Activated CD4-positive, alpha-beta T cell treated with anti-CD3 and anti-CD28 coated beads for 4 hours (primary cell): ENCODE measurements at places on chromosomes 1 and 21.
A peak's percentile ranks its signal among the peaks of the same experiment; 100 is the strongest.

DNA sequence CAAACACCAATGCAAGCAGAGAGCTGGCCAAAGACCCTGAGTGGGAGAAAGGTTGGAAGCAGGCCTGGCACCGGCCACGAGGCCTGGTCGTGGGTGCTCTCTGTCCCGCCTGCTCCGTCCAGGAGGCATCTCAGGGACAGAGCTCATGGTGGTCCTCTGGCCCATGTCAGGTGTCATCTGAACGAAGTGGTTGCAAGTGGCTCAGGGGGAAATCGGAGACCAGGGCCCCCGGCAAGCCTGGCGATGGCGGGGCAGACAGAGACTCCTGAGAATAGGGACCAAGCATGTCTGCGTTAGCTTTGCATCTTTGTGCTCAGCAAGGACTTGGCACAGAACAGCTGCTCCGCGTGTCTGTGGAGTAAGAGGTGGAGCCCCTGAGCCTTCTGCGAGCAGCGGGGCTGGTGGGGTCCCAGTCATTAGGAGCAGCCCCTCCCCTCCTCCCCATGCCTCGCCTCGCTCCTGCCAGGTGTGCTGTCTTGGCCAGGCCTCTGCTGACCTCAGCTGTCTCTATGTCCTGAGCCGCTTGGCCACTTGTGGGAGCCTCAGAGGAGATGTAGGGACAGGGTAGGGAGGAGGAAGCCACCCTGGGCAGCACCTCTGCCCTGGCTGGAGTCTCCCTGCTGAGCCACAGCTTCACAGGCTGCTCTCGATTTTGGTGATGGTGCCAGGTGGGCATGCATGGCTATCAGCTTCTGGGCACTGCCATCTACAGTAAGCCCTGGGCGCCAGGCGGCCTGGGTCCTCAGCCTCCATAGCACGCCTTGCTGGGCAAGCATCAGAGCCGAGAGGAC lies 362.9 kb upstream of the VAMP3 start:
- DNase-seq = no peak

GRCh38 chr1:116808848-116809508 lies 54.7 kb downstream of the CD2 start:
- no peak for DNase-seq

- DNase-seq = no peak
Measured at GRCh38 chr21:30434033-30434631, 4.1 kb downstream of the KRTAP13-4 start.

GRCh38 chr1:9784508-9785133 lies 39.1 kb downstream of the CLSTN1 start:
- DNase-seq = peak; percentile 75

GRCh38 chr1:158961178-158961577 lies 29.8 kb downstream of the PYHIN1 start:
- no peak for DNase-seq

DNA sequence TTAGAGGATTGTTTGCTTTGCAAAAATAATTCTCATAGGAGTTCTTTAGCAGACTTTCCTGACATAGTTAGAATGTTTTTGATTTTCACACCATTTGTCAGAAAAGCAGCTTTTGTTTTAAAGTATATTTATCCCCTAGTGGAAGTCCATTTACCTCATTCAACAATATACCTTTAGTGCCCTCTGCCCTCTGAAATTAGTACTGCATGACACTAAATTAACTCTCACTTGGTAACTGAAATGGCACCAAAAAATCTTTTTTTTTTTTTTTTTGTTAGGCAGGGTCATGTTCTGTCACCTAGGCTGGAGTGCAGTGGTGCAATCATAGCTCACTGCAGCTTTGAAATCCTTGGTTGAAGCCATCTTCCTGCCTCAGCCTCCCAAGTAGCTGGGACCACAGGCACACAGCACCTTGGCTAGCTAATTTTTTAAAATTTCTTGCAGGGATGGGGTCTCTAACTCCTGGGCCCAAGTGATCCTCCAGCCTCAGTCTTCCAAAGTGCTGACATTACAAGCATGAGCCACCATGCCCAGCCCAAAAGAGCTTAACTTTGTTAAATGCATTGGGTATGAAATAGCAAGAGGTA lies 13.6 kb downstream of the LRRC42 start:
- no peak for DNase-seq
